ENCODE measurements at places on chromosomes 16 and 17. TPM values are rescaled to one million over a fixed set of nuclear protein-coding genes. Genes with fewer than 3 reads are reported as not detected.

- no peak for DNase-seq
These were observed 36.5 kb upstream of the BCAS3 start for GRCh38 chr17:60641126-60641525.

DNA sequence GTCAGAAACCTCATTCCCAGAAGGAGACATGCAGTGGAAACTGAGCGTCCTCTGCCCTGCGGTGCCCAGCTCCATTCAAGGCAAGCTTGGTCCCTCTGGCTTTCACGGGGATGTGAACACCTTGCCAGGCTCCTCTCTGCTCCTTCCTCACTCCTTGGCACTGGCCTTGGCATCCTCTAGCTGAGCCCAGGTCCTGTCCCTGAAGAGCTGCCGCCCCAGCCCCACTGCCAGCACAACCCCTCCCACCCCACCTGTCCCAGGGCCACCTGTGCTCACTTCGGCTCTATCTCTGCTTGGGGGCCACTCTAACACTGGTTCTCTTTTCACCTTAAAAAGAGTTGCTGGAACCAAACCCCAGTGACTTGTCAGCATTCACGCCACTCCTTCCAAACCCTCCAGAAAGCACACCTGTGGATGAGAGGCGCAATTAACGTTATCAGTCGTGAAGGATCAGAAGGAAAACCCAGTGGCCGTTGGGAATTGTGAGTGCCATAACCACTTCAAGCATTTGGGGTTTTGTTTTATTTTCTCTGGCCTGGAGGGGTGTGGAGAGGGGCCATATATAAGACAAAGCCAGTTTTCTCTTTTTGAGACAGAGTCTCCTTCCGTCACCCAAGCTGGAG, 103.7 kb downstream of the AXIN2 start:
- DNase-seq = no peak

DNA sequence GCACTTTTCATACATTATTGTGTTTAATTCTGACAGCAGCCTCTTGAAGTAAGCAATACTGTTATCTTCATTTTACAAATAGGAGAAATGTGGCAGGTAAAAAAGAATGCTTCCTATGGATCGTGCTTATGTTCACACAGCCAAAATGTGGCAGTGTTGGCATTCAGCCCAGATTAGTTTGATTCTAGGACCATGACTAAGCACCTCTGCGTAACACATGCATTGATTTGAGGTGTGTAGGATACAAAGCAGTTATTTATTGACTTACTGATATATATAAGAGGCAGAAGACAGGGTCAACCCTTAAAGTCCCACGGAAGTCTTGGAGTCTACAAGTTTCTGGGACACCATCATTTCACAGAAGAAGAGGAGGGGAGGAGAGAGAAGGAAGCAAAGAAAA, 1144.4 kb upstream of the GOT2 start:
- DNase-seq = no peak

DNA sequence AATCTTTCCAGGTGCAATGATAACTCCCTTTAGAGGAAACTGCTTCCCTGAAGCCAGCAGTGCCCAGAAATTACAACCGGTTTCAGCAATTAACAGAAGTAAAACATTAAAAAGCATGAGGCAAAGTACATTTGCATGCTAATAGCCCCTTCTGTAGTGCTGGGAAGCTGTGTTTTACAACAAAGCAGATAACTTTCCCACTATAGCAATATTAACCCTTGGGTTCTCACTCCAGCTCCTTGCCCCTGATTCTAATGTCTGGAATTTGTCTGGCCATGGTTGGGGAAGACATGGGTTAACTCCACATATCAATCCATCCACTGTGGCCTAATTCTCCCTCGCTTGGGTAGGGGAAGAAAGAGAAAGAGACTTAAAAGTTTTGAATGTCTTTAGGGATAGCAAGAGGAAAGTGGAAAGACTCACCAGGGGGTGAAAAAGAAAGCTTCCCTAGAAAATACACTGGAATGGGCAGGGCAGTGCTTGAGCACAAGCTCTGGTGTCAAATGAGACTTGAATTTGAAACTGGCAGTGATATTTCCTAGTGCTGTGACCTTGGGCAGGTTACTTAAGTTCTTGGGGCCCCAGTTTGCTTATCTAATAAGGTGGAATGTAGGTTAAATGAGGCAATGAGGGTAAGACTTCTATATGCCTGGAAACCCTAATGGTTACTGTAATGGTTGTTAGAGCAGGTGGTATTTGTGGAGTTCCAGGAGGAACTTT, 102.0 kb downstream of the SOX9 start:
- no peak for DNase-seq

RASD1 gene
- 58.6 TPM for total RNA-seq

GRCh38 chr17:45852535-45853297, 8.0 kb downstream of the SPPL2C start:
- peak; percentile 75 for DNase-seq

C16orf86 gene
- 8.6 TPM for total RNA-seq
